Muscle of back (tissue), 13 donors: ENCODE measurements at places on chromosomes 11 and 22.

- peak; percentile 46 for DNase-seq
Measured at GRCh38 chr11:133173810-133174412, 358.4 kb downstream of the OPCML start.

- DNase-seq, result no peak
Measured at GRCh38 chr22:24205438-24206195, 24.3 kb downstream of the SUSD2 start.

GRCh38 chr11:6931146-6931713, 5.0 kb downstream of the ZNF215 start:
- no peak for DNase-seq

- DNase-seq, result peak; percentile 29
Measured at GRCh38 chr22:36285017-36285416, 32.1 kb downstream of the APOL1 start.

DNA sequence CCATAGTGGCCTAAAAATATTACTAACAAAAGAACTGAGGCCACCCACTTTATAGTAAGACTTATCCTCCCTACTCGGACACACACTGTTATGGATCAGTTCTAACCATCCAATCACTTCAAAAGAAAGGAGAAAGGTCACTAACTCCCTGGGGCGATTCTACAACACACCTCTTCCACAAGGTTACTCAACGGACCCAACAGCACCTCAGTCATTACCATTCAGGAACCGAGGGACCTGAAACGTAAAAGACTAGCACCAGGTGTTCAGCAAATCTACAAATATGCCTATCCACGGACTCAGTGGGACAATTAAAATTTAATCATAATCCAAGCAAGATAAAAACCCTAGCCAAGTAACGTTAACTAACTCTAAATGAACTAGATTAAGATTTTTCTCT, 1.6 kb downstream of the HNRNPUL2 start:
- DNase-seq, result no peak

GRCh38 chr11:48123934-48124755, 92.5 kb upstream of the OR4B1 start:
- DNase-seq, result no peak

GRCh38 chr22:40368836-40369235, 1.6 kb upstream of the SGSM3 start:
- DNase-seq, result no peak

- no peak for DNase-seq
Measured at GRCh38 chr11:44618561-44619425, 53.3 kb downstream of the CD82 start.

- DNase-seq, result no peak
Measured at GRCh38 chr11:8026982-8027381, 39.8 kb downstream of the EIF3F start.

- peak; percentile 13 for DNase-seq
Measured at GRCh38 chr11:30861064-30861463, 274.9 kb upstream of the MPPED2 start.

DNA sequence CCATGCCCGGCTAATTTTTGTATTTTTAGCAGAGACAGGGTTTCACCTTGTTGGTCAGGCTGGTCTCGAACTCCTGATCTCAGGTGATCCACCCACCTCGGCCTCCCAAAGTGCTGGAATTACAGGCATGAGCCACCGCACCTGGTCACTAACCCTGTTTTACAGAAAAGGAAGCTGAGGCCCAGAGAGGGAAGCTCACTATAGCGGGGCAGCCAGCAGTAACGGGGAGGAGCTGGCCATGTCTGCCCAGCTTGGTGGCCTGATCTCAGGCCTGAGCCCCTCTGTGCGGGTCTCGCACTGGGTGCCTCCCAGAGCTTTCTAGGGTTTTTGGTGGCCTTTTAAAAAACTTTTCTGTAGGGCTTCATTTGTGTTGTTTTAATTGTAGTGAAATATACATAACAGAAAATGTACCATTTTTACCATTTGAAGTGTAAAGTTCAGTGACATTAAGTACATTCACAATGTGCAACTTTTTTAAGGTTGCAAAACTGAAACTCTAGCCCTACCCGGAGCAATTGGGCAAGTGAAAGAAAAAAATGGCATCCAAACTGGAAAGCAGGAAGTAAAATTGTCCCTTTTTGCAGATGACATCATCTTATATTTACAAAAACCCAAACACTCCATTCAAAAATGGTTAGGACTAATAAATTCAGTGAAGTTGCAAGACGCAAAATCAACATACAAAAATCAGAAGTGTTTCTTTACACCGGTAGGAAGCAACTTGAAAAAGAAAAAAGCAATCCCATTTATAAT, 14.5 kb upstream of the CYTH4 start:
- no peak for DNase-seq

GRCh38 chr22:19619144-19620009, 94.9 kb upstream of the SEPTIN5 start:
- no peak for DNase-seq

DNA sequence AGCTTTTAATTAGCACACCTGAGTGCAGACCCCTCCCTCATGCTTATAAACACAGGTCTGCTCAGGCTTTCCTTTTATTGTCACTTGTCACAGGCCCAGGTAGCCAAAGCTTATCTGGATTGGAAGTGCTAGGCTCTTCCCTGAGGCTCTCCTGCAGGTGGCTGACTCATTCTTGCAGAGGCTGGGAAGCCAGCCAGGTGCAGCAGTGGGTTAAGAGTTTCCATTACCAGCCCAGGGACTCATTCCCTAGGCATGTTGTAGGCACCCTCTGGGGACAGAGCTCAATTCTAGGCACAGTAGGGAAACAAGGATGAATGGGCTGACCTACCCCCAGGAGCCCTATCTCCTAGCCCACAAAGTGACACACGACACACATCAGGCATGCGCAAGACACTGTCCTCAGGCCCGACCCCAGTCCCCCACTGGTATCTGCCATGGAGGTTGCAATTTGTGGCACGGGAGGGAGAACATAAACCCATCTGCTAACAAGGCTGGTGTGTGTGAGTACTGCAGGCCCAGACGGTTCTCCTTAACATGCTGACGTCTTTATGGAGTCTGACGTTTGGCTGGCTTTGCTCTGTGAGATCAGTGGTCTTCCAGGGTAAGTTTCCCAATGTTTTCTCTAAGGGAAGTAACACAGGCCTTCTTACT, 94.2 kb downstream of the ABTB2 start:
- no peak for DNase-seq
